ENCODE measurements at places on chromosomes 12 and 14.

DNA sequence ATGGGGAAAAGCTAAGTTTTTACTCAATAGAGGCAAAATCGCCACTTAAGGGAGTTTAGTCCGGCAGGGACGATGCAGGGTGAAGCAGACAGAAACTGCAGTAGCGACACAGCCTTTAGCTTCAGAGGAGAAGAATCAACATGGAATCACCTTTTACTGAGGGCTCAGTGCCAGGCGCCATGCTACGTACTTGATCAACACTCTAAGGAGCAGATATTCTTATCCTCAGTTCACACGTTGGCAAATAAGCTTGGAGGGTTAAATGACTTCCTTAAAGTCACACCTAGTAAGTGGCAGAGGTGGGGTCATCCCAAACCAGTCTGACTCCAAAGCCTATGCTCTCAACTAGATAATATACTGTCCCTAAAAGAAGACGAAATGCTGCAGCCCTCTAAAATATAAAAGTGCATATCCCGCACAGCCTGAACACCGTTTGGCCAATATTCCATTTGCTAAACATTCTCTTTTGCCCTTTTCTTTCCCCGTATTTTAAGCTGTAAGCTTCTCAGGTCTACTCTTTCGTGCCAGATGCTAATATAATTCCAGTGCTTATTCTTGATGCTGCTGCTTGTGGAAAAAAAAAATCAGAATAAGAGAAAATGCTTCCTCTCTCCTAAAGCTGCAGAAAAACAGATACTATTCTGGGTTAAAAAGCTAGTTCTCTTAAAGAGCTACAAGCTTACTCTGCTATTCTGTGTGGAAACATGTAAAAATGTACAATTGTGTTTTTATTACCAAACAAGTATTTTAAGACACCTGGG, 10.9 kb downstream of the CCDC92 start:
- DNase-seq, result no peak

DNA sequence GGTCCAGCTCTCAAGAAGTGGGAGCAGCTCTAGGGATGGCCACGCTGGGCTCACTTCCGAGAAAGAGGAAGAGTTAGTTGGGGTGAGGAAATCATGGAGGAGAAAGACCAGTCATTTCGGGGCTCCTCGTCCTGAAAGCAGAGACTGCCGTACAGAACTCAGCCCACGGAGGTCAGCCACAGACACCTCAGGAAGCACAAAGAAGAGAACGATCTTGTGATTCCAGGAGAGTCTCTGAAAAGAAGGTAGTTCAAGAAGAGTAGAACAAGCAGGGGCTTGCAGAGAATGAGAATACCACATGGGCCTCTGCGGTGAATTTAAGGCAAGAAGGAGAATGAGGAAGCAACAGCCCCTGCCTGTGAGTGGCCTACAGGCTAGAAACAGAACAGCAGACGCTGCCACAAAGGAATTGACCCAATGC, 311.9 kb downstream of the CACNA1C start:
- no peak for DNase-seq

- no peak for DNase-seq
These were observed 22.0 kb downstream of the SMUG1 start for GRCh38 chr12:54166567-54167499.

- no peak for DNase-seq
These were observed 122.4 kb downstream of the ANO6 start for GRCh38 chr12:45338272-45338671.

- DNase-seq, result no peak
These were observed 59.5 kb downstream of the ITPR2 start for GRCh38 chr12:26773313-26774104.

GRCh38 chr12:124240493-124240892, 54.4 kb upstream of the RFLNA start:
- DNase-seq, result no peak

- peak; percentile 80 for DNase-seq
These were observed 301.1 kb downstream of the DUSP6 start for GRCh38 chr12:89051065-89051677.

GRCh38 chr12:120190985-120191480, 3.5 kb downstream of the GCN1 start:
- no peak for DNase-seq

DNA sequence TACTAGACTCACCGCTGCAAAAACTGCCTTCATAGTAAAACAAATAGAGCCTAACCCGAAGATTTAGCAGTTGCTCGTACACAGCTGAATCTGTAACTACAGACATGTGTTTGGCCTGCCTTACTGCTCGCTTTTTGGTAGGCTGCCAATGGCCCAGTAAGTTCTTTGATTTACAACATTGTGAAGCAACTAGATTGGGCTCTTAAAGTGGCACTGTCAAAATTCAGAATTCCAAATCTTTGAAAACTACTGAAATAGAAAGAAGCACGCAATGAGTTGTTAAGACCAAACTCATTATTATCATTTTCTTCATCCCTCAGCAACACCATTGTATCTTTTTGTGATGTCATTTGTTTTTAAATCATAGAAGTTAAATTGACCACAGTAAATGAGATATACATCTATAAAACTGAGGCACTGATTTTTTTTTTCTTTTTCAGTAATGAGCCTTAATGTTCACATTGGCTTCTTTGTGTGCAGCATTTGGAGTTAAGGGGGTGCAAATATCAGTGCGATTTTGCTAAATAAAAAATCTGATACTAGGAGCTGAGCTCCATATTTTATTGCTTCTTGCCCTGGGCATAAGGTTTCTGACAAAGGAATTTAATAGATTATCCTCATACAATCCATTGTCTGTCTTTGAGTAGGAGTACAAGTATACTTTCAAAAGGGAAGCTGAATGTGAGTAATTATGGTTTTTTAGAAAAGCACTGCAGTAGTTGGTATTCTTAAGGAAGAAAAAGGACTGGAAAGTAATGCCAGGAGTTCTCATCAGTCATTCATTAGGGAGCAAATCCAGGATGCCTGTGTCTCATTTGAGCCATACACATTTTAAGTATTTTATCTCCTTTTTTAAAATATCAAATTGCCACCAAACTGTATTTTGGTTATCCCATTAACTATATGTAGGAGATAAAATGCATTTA, 138.5 kb downstream of the KICS2 start:
- DNase-seq, result peak; percentile 92

GRCh38 chr14:51201890-51202289, 38.2 kb upstream of the TMX1 start:
- no peak for DNase-seq

DNA sequence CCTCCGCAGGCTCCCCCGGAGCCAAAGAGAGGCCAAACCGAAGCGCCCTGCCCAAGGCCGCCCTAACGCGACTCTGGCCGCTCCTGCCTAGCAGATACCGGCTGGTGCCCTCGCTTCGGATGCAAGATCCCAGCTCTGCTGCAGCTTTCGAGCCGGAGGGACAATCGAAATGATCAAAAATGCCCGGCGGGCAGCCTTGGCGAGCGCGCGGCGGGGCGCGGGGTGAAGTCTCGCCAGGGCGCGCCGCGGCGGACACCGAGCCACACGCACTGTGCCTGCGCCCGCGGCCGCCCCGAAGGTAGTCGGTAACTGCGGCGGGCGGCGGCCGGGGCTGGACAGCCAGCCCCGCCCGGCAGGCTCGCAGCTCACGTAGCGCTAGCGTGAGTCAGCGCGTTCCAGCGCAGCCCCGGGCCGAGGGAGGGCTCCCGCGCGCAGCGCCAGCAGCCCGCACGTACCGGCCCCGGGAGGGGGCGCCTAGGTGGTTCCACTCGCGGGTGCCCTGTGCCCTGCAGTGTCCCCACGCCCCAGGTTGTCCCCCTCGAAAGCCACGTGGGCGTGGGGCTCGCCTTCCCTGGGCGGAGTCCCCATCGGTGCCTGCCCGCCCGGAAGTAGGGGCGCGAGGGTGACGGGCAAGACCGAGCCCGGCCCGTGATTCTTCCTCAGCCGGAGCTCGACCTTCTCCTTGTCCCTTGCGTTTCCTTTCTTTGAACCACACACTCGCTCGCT, 109.2 kb upstream of the EGLN3 start:
- peak; percentile 45 for DNase-seq

DNA sequence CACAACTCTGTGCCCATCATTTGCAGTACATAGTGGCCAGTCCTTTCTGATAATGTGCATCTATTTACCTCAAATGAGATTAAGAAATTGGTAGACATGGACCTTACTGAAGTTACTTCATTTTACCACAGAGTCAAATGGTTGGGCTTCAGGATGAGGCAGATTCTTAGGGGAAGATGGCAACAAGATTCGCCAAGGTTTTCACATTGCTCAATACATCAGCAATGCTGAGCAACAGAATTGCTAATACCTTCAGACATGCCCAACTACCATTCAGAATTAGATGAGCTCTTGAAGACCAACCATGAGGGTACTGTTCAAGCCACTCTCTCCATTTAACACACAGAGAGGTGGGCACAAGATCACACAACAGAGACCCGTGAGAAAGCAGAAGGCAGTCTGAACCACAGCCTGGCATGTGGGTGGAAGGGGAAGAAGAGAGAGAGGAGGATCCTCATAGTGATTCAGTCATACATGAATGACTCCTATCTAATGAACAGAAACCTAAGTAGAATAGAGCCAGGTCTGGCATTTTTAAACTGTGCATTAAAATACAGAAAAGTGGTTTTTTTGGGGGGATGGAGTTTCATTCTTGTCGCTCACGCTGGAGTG, 28.5 kb downstream of the CPM start:
- no peak for DNase-seq

DNA sequence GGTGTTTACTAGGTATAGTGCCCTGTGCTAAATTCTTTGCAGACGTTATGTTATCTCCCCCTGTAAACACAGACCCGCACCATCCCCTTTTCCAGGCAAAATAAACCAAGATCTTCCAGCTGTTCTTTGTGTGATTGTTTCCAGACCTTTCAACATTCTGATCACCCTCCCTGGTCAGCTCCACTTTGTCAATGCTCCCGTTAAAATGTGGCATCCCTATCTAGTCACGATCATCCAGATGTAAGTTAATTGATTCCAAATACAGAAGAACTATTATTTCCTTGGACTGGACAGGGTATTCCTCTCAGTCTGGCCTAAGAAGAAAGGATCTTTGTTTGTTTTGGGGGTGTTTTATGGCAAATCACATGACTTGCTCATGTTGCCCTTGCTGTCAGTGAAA, 127.6 kb upstream of the ARID2 start:
- peak; percentile 78 for DNase-seq

- DNase-seq, result no peak
These were observed 710.4 kb upstream of the FLRT2 start for GRCh38 chr14:84819528-84819927.

DNA sequence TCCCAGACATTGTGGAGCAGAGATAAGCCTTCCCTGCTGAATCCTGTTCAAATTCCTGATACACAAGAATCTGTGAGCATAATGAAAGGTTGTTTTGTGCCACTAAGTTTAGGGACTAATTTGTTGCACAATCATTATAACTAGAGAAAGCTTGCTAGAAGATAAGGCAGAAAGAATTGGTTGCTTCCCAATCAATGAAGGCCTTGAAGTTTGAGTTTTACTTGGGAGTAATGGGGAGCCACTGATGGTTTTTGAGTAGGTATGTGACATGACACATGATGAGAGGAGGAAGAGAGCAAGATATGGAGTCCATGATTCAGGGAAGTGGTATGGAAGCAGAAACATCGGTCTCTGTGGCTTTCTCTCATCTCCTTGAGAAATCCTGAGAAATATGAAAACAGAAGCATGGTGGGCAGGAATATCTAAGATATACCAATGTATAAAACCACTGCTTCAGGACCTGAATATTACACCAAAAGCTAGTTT, 13.3 kb upstream of the TCP11L2 start:
- no peak for DNase-seq

DNA sequence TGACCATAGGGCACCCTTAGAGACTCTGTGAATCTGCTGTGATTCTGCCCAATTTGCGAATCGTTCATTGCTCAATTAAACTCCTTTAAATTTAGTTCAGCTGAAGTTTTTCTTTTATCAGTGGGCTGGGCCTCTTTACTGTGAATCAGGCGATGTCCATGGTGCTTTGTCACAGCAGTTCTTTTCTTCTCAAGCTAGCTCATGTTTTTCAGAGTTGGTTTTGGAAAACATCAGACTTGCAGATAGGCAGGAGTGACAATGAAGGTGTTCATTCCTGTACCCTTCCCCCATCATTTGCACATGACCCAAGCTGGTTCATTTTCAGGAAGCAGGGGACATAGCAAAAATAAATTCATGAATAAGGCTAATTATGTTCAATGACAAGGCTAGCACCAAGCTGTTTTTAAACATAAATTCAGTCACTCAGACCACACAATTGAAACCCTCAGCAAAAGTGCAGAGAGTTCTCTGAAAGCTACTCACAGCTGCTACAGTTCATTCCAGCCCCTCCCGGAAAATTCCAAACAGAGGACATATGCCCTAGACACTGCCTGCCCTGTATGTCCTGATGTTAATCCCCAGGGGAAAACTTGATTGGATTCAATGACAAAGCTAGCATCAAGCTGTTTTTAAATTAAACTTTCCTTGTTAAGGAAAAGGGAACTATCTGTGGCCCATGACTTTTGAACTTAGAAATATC, 383.3 kb downstream of the C12orf75 start:
- DNase-seq, result peak; percentile 16
